Hematopoietic multipotent progenitor cell treated with erythropoietin and hydrocortisone succinate and interleukin-3 and kit ligand, for 15 days (in vitro differentiated cells): ENCODE measurements at places on chromosomes 12 and 14.

- no peak for DNase-seq
Measured at GRCh38 chr14:105152794-105153241, 15.8 kb downstream of the JAG2 start.

DNA sequence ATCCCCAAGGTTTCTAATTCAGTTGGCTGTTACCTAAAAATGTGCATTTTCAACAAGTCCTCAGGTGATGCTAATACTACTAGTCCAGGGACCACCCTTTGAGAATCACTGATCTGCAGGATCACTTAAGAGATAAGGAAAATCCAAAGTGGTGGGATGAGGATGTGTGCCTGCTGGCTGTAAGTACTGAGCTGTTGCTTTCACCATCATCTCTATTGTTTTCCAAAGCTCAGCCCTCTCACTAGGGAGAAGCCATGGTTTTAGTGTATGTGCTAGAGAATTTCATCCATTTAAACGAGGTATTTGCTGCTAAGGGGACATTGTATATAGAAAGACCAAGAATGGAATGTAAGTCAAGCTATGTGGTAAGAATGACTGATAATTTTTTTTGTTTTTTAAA, 202.3 kb downstream of the KIF21A start:
- DNase-seq = no peak

- DNase-seq = no peak
Measured at GRCh38 chr12:53995378-53996239, 4.4 kb upstream of the HOXC9 start.

DNA sequence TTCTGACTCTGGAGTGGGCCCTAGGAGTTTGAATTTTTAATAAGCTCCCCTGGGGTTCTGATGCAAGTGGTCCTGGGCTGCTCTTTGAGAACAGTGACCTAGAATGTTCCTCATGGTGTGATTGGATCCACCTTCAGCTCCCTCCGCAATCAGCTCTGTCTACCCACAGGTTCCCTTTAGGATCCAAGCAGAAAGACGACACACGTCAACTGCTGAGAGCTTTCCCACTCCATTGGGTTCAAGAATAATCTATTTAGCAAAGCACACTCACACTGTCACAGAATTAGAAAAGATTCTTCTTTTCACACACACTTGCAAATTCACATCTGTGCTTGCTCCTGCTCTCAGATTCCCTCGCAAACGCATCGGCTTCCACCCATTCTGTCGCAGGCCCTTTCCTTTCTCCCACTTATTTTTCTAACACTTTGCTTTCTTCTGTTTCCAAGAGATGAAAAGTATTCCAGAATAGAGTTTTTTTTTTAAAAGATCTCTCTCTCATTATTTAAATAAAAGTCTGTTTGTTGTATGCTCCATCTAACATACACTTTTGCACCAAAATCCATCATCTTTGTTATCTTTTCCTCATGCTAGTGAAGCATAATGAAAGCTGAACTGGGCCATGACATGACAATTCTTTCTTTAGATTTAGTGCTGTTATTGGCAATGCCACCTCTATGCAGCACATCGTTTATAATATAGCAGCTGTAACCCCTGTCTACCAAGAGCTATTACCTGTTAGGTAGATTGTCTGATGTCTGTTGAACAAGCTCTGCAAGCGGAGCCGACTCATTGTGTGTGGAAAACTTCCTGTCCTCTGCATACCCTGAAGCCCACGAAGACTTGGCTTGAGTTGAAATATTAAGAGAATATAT, 73.1 kb downstream of the CACNA1C start:
- DNase-seq = no peak

DNA sequence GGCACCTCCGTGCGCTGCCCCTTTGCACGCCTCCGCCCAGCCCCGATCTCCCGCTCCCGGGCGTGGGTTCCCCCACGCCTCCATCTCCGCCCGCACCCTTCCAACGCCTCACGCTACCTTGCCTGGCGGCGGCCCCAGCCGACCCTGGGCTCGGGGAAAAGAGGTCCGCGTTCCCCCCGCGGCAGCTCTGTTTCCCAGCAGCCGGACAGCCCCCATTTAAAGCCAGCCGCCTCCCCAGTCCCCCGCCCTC, at the start of gene PRIMA1:
PRIMA1 (minus strand) TSS at position 193 of the 250 bp plus-strand sequence. CDS start 767 bp downstream, outside the sequence.
- no peak for DNase-seq

DNA sequence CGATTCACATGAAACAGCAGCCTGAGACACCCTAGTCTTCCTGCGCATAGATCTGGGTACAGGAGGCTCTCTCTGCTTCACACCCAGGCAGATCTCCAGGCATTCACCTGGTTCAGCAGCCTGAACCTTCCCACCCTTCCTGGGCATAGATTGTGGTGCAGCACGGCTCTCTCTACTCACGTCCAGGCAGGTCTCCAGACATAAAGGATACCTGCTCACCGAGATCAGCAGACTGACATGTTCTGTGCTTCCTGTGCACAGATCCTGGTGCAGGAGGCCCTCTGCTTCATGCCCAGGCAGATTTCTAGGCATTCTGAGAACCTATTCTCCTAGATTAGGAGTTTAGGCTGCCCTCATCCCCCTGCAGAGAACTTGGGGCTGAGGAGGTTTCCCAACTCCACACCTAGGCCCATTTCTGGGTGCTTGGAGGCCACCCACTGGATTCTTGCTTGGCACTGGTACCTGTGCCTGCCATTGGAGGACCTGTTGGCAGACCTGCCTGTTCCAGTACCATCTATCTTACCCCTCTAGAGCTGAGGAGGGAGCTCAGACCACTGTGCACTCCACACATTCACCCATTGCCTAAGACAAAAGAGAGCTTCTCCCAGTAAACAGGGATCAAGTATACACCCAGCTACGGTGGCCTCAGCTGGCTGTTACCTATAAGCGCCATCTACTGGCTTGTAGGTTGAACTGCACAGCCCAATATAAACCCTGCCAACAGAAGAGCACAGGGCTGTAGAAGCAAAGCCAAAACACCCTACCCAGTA, 28.0 kb upstream of the GARIN6 start:
- peak; percentile 13 for DNase-seq
